ENCODE measurements at places on chromosomes 16 and 17. TPM values are rescaled to one million over a fixed set of nuclear protein-coding genes. Genes with fewer than 3 reads are reported as not detected.

Gene NOG
- total RNA-seq, result 0.78 TPM

Gene THOC6
- total RNA-seq, result 19.4 TPM

Gene CD7
- total RNA-seq, result not detected

Gene SLC13A2
- total RNA-seq, result 13.2 TPM

Gene AANAT
- not detected for total RNA-seq

Gene MAP2K6
- 2.1 TPM for total RNA-seq

Gene SLFN12
- total RNA-seq, result 1.3 TPM

Gene PNMT
- 2.3 TPM for total RNA-seq

Gene SGCA
- total RNA-seq, result 9.9 TPM

Gene DOC2B
- 2.0 TPM for total RNA-seq

Gene CLDN9
- total RNA-seq, result not detected

Gene CNTNAP4
- not detected for total RNA-seq

Gene CRYBA1
- not detected for total RNA-seq

Gene CCL7
- total RNA-seq, result not detected

Gene FNDC8
- total RNA-seq, result not detected

Gene ENPP7
- total RNA-seq, result not detected

Gene SPAG7
- total RNA-seq, result 42.6 TPM

Gene KRTAP4-1
- 2.1 TPM for total RNA-seq

Gene PGS1
- total RNA-seq, result 40.1 TPM

Gene STH
- not detected for total RNA-seq

Gene CHST4
- not detected for total RNA-seq

Gene AOC3
- 11.2 TPM for total RNA-seq

Gene TLCD2
- total RNA-seq, result 2.4 TPM

Gene CEP295NL
- total RNA-seq, result 2.9 TPM

Gene STX1B
- 0.32 TPM for total RNA-seq

Gene GRB7
- 66.0 TPM for total RNA-seq

Gene OTOP3
- 0.64 TPM for total RNA-seq

Gene SOCS7
- 14.5 TPM for total RNA-seq

Gene ZNF688
- total RNA-seq, result 16.4 TPM

Gene CD300LG
- 6.2 TPM for total RNA-seq

Gene GRAPL
- 1.2 TPM for total RNA-seq

Gene C16orf46
- 0.63 TPM for total RNA-seq

Gene RDM1
- not detected for total RNA-seq

Gene LGALS9B
- total RNA-seq, result 0.13 TPM

Gene KRTAP17-1
- total RNA-seq, result 38.6 TPM

Gene CES4A
- 73.4 TPM for total RNA-seq

Gene OTOP2
- total RNA-seq, result not detected

Gene PAQR4
- total RNA-seq, result 12.8 TPM

Gene GPT2
- 106 TPM for total RNA-seq

Gene PIK3R5
- total RNA-seq, result 12.0 TPM

Gene EMP2
- total RNA-seq, result 167 TPM

Gene TNFRSF17
- not detected for total RNA-seq

Gene PDIA2
- 0.23 TPM for total RNA-seq

Gene PPM1E
- total RNA-seq, result 0.15 TPM

Gene TSNAXIP1
- not detected for total RNA-seq

Gene CHST5
- not detected for total RNA-seq

Gene ZKSCAN2
- total RNA-seq, result 0.76 TPM

Gene CBX8
- total RNA-seq, result 4.0 TPM

Gene STXBP4
- total RNA-seq, result 2.8 TPM

Gene KCNJ18
- 24.2 TPM for total RNA-seq

Gene MON1B
- 13.9 TPM for total RNA-seq

Gene CX3CL1
- 25.3 TPM for total RNA-seq

Gene MYH2
- 0.37 TPM for total RNA-seq

Gene KCNJ2
- total RNA-seq, result 9.1 TPM

Gene BFAR
- total RNA-seq, result 64.2 TPM

Gene DHRS7C
- not detected for total RNA-seq

Gene C1QTNF8
- not detected for total RNA-seq
